Mesothelial cell of epicardium (in vitro differentiated cells): ENCODE measurements at places on chromosomes 6 and 20.

GRCh38 chr6:41523915-41524633 lies 22.1 kb upstream of the FOXP4 start:
- DNase-seq, result no peak

- DNase-seq, result no peak
Measured at GRCh38 chr20:60138256-60139220, 180.3 kb downstream of the CDH26 start.

DNA sequence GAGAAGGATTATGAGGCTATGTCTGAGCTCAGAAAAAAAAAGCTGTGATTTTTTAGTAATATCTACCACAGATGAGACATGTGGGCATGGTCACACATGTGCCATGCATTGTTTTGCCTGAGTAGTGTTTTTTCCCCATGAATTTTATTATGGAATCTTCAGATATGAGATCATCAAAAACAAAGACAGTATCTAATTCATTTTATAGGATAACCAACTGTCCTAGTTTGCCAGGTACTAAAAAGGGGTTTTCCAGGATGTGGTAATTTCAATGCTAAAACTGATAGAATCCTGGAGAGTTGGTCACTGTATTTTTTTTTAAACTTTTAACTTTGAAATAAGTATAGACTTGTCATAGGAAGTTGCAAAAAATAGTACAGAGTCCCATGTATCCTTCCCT lies 127.4 kb upstream of the MAP3K7 start:
- no peak for DNase-seq

DNA sequence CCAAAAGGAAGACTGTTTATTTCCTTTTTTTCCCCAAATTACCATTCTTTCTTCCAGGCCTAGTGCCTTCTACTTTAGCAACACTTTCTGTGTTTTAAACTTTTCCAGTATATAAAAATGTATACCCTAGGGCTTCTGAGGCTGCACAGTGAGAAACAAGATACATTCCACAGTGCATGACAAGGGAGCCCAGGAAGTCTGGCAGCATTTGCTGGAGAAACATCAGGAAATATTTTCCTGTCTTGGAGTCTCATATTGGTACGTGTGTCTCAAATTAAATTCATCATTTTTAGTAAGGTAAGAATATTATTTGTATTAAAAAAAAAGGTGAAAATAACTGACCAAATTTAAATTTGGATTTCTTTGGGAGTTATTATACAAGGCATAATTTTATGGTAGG lies 662.6 kb downstream of the RFPL4B start:
- no peak for DNase-seq

DNA sequence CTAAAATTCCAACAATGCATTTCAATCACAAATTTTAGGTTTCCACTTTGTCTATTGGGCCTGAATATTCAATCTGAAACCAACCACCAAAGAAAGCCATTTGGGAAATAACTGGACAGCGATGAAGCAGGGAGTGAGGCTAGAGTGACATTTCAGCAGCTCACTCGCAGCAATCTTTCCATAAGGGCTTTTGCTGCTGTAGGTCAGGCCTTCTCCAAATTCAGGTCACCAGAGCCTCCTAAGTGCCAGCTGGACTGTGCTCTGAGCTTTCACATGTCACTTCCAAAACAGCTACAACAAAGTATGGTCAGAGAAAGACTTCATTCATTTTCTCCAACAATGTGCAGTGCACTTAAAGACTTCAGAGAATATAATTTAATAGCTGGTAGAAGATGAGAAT lies 194.8 kb downstream of the FRK start:
- no peak for DNase-seq

GRCh38 chr6:108575905-108576494 lies 15.3 kb downstream of the FOXO3 start:
- DNase-seq, result no peak

GRCh38 chr6:137711972-137712371 lies 155.1 kb upstream of the TNFAIP3 start:
- DNase-seq, result no peak
